WTC11 (cell line): ENCODE measurements at places on chromosomes 1 and 21.

- DNase-seq = no peak
Measured at GRCh38 chr1:63866084-63866483, 92.3 kb downstream of the ROR1 start.

DNA sequence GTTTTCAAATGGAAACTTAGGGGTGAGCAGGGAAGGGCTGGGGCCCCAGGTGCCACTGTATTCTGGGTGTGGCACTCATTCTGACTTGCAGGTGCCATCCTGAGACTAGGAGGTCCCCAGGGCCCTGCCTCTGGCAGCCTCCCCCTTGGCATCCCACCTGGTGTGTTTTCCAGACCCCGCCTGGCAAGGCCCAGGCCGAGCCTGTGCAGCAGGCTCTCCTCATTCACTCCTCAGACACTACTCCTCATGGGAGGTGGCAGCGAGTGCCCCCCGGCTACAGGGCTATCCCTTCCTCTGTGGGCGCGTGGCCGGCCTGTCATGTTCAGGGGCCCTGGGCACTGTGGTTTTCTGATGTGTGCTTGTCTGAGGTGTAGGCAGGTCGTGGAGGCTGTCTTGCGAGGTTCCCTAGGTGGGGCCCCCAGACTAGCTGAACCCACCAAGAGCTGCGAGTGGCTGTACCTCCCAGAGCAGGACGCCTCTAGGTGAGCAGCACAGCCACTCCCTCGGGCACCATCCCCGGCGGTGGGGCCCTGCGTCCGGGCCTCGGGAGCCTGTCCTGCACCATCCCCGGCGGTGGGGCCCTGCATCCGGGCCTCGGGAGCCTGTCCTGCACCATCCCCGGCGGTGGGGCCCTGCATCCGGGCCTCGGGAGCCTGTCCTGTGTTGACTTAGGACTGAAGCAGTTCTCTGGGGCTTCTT is 13.2 kb downstream of the SLX9 start:
- no peak for DNase-seq

DNA sequence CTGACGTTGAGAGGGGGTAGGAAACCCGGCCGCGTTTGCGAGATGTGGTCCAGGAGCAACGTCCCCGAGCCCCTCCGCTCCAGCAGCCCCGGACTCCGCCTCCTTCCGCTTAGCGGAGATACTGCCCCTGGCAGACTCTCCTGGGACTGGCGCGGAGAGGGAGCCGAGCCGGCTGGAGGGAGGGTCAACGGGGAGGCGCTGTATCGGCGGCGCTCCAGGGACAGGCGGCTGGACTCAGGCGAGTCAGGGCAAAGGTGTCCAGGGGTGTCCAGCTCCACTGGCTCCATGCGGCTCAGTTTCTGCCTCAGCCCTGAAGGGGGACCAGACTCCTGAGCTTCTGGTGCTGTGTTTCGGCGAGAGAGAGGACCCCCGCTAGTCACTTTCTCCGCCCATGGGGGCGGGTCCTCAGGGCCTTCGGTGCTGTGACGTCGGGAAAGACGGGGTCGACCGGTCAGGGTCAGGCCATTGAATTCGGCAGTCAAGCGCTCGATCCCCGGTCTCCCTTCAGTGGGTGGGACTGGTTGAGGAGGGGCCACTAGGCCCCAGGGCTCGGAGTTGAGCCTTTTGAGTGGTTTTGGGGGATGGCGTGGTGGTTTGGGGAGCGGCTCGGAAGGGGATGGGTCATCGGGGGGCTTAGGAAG is 2.8 kb upstream of the LIX1L start:
- DNase-seq = peak; percentile 90

GRCh38 chr1:58047265-58047858 is 499.2 kb downstream of the OMA1 start:
- DNase-seq = peak; percentile 57

GRCh38 chr1:202850593-202851362 is 38.2 kb downstream of the RABIF start:
- DNase-seq = no peak

GRCh38 chr1:150609732-150610131 is 19.7 kb downstream of the ENSA start:
- no peak for DNase-seq

GRCh38 chr1:42682739-42683531 is 717 bp downstream of the YBX1 start:
- peak; percentile 43 for DNase-seq

DNA sequence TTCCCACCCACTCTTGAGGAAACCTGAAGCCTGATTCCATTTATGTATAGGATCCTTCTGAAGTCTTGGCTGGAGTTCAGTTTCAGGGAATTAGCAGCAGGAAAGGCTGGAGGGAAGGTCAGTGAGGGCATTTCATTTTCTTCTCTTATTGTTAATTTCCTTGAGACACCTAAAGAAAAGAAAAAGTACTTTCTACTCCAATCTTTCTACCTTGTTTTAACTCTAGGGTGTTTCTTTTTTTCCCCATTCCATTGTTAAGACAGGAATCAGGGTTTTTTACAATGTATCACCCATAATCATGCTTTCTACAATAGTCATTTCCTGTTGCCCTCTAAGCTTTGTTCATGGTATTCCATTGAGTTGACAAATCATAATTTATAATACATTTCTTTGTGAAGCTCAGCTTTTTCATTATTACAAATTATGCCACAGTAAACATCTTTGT is 27.4 kb downstream of the SNRPE start:
- no peak for DNase-seq

DNA sequence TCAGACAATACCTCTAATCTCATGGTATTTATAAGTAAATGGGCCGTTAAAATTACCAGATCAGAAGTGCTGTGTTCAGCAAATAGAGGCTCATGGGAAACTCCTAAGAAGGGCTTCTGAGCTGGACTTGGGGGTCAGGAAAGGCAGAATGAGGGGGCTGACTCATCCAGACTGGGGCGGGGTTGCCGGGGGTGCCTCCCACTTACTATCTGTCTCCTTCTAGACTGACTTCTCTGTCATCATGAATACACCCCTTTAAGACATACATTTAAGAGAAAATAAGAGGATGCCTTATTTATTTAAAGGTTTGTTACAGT is 96.0 kb upstream of the ERRFI1 start:
- DNase-seq = no peak

DNA sequence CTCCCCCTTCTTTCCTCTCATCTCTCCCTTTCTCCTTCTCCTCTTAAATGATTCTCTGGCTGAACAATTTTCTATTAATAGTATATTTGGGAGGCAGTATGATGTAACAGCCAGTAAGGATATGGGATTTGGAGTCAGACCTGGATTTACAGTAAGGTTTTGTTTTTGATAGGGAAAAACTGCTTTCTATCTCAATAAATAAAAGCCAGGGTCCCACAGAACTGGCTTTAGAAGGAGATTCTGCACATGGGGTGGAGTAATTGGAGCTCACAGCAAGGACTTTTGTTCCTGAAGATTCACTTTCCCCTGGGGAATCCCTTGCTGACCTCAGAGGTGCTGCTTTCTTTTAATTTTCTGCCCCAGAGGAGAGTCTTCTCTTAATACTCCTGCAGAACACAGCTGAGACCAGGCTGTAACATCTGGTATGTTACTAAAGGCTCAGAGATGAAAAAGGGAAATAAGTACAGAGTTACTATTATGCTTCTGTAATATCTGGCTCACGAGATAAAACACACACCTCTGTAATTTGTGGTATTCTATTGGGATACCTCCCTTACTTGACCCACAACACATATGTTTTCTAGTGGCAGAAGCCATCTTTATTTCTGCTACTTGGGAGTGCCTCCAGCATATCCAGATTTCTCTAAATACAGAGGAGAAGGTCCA is 13.4 kb downstream of the EPB41 start:
- DNase-seq = no peak

GRCh38 chr1:16922885-16923431 is 1.2 kb downstream of the CROCC start:
- no peak for DNase-seq

- DNase-seq = no peak
Measured at GRCh38 chr1:188425687-188426086, 1596.9 kb downstream of the PLA2G4A start.

GRCh38 chr1:193270996-193271395 is 84.6 kb upstream of the B3GALT2 start:
- DNase-seq = no peak

GRCh38 chr1:25879675-25880074 is 4.2 kb upstream of the PAQR7 start:
- no peak for DNase-seq

DNA sequence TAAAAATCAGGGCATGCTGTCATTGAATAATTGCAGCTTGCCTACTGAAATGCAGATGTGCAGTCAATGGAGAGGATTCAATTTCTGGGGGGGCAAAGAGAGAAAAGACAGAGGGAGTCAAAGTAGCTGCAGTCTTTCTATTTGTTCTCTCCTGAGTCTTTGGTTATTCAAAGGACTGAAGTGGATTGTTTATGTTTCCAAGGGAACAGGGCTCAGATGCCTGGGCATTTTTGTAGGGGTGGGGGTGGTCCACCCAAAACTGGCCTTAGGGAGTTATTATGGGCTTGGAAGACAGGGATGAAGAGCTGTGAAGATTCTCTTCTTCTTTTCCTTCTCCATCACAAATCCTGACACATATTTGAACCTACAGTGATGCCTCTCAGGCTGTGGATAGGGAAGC is 408.8 kb upstream of the DAB1 start:
- no peak for DNase-seq

GRCh38 chr21:33733601-33734000 is 91.3 kb downstream of the ITSN1 start:
- no peak for DNase-seq

- DNase-seq = no peak
Measured at GRCh38 chr21:28237661-28238060, 755.0 kb downstream of the LTN1 start.

- DNase-seq = no peak
Measured at GRCh38 chr1:24343412-24344089, 24.4 kb downstream of the GRHL3 start.

DNA sequence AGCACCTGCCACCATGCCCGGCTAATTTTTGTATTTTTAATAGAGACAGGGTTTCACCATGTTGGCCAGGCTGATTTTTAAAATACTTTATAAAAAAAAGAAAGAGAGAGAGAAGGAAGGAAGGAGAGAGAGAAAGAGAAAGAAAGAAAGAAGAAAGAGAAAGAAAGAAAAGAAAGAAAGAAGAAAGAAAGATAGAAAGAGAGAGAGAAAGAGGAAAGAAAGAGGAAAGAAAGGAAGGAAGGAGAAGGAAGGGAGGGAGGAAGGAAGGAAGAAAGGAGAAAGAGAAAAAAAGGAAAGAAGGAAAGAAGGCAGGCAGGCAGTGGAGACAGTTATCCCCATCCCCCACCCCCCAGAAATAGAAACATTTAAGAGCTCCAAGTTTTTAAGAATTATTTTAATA is 69.9 kb downstream of the TOMM20 start:
- no peak for DNase-seq

- no peak for DNase-seq
Measured at GRCh38 chr1:56934430-56935060, 31.3 kb downstream of the C8B start.

DNA sequence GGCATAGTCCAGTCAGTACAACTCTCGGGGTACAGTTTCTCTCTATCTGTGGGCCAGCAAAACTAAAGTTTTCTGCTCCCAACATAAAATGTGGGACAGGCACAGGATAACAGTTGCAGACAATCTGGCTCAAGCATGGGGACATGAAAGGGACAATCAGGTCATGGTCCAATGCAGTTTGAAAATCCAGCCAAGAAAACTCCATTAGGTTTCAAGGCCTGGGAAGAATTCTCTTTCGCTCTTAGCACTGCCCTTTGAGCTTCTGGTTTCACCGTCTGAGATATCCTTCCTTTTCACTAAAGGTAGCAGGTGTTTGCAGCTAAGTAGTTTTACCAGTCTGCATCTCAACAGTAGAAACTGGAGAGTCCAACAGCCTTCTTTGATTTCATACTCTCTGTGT is 21.1 kb upstream of the IL22RA1 start:
- DNase-seq = no peak

GRCh38 chr1:157356601-157357000 is 195.7 kb downstream of the FCRL5 start:
- DNase-seq = no peak

DNA sequence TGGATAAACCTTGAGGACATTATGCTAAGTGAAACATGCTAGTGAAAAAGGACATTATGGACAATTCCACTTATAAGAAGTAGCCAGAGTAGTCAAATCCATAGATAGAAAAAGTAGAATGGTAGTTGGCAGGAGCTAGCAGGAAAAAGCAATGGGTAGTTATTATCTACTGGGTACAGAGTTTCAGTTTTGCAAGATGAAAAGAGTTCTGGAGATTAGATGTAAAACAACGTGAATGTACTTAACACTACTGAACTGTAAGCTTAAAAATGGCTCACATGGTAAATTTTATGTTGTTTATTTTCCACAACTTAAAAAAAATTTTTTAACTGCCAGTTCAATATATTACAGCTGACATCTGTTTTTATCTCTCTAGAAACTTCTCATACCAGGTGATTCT is 19.4 kb downstream of the JAK1 start:
- no peak for DNase-seq

DNA sequence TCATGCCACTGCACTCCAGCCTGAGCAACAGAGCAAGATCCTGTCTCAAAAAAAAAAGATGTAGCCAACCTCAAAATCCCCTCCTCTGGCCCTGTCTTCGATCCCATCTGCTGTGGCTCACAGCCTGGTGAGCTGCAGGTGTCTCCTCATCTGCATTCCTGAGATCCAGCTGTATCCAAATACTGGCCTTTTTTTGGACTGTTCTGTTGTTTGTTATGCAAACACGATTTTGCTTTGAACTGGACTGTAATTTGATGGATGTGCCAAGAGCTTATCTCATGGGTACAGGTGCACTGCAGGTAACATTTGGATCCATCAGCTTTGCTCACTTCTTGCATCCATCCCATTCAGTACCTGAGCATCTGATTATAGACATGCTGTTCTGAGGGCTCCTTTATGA is 14.1 kb upstream of the FAM43B start:
- no peak for DNase-seq

DNA sequence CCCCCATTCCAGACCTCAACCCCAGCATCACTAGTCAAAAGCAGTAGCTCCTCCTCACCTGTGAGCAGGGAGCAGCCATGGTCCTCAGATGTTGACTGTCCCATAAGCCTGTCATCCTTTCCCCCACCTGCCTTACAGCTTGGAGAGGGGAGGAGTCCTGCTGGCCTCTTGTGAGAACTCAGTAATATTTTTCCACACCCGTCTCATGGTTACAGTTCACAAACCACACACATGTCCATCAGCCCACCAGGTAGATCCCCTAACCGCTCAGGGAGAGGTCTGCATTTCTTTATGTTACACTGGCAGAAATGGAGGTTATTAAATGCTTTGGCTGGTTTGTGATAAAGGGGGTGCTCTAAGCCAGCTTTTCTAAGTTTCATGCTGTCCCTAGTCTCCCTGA is 26.3 kb upstream of the POU3F1 start:
- no peak for DNase-seq

GRCh38 chr1:28813931-28814465 is 2.0 kb downstream of the OPRD1 start:
- no peak for DNase-seq

DNA sequence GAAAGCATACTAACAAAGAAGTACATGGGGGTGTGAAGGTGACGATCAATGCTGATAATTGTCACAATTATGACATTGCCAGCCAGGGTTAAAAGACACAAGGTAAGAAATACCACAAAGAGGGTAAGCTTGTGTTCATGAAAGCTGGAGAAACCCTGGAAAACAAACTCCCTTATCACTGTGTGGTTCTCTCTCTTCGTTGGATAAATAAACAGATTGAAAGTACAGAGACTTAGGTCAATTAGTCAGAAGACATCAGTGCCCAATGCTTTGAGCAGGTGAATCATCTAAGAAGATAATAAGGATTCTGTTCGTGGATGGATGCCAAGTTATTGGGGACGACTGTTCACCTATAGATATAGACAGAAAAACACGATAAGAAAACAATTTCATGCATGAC is 22.4 kb upstream of the FCER1A start:
- DNase-seq = no peak
